ENCODE measurements at places on chromosomes 3 and 15.

DNA sequence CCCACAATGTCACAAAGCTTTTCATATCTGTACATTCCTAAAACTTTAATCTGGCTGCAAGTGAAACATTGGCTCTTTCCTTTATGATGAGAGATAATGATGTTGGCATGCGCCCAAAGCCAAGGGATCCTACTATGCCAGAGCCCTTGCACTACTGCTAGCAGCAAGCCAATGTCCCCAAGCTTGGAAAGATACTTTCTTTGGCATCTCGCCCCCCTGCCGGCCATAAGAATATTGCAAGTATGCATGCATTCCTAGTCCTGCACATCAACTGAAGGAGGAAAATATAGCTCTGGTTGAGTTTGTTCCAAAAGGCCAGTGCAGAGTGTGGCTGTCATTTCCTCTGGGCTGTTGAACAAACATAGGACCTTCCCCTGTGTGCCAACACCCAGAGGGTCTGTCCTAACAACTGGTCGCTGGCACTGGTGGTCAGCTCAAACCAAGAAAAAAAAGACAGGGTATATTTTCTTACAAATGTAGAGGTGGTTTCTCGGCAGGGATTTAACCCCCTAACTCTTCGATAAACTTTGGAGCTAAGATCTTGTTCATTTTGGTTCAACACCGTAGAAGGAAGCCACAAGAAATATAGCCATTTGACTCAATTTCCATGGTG is 120.9 kb upstream of the ZBED2 start:
- DNase-seq, result no peak
- no peak overlapping the region for H3K4me3 ChIP-seq
- H3K4me1 ChIP-seq, result no peaks in the 10 kb centered on the region
- no peaks in the 10 kb centered on the region for H3K27me3 ChIP-seq
- H3K27ac ChIP-seq, result no peak overlapping the region
- H3K36me3 ChIP-seq, result no peaks in the 10 kb centered on the region

DNA sequence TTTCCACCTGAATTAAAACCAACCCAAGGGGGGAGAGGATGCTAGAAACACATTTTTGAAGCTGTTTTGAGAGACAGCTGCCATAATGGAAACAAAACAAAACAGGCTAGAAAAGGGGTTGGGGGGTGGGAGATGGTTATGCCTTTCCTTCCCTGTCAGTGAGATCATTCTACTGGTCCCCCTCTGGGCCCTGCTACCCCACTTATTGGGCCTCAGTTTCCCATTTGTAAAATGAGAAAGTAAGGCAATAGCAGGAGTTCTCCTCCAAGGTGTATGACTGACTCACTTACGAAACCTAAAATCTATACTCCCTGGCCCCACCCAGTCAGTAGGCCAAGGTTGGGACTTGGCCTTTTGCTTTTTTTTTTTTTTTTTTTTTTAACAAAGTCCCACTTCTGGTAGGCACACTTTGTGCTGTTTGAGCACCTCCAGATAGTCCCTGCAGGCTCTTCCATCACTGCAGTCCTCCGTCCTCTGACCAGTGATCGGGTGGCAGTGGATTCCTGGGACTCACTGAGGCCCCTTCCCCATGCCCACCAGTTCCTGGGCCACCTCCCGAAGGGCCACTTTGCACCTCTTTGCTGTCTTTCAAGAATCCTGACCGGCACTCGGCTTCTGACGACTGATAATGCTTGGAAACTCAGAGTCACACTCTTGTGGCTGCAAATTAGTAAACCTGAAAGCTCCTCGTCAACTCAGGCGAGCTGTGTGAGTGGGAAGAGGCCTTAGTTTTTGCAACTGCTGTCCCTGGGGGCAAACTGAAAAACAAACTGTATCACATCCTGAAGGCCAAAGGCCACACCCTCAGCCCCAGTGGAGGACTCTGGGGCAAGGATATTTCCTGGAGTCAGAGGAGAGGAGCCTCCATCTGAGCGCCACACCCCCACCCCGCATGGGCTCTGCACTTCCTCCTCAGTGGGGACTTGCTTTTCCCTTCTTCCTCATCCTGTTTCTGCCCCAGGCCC is 6.7 kb upstream of the PSTPIP1 start:
- no peak overlapping the region for H3K4me3 ChIP-seq
- peaks cover 7% of the 10 kb centered on the region for H3K4me1 ChIP-seq
- peak overlapping the region; percentile 9 for H3K27ac ChIP-seq

DNA sequence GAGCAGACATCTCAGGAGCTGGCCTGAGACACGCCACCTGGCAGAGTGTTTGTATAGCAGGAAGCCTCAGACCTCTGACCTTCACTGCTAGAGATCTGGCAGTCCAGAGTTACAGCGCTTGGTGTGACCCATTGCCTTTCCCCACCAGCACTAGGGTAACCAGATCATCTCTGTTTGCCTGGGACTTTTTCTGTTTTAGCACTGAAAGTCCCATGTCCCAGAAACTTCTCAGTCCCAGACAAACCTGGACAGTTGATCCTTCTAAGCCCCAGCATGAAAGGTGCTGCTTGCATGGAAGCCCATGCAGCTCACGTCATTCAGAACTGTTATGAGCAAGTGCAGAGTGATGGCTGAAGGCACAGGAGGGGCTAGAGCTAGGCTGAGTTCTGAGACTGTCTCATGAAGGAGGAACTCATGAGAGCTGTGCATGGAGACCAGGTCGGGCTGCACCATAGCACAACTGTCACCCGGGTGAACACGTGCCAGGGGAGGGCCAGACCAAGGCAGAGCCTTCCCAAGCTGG is 18.2 kb upstream of the AHSG start:
- peaks cover under 1% of the 10 kb centered on the region for H3K4me1 ChIP-seq
- H3K36me3 ChIP-seq, result no peaks in the 10 kb centered on the region
- DNase-seq, result no peak
- no peak overlapping the region for H3K4me3 ChIP-seq
- no peak overlapping the region for H3K27ac ChIP-seq

- no peaks in the 10 kb centered on the region for H3K36me3 ChIP-seq
- no peaks in the 10 kb centered on the region for H3K4me1 ChIP-seq
- no peak overlapping the region for H3K27ac ChIP-seq
Observed at GRCh38 chr15:98403569-98403968, 244.8 kb upstream of the IGF1R start.

- no peak overlapping the region for H3K4me3 ChIP-seq
- no peaks in the 10 kb centered on the region for H3K4me1 ChIP-seq
- DNase-seq, result no peak
- no peaks in the 10 kb centered on the region for H3K36me3 ChIP-seq
- no peaks in the 10 kb centered on the region for H3K27me3 ChIP-seq
- H3K27ac ChIP-seq, result no peak overlapping the region
Observed at GRCh38 chr15:32838338-32838737, 120.5 kb downstream of the GREM1 start.

GRCh38 chr15:62782071-62782841 is 260.3 kb upstream of the TPM1 start:
- H3K27me3 ChIP-seq, result no peaks in the 10 kb centered on the region
- peak; percentile 86 for DNase-seq

- no peak overlapping the region for H3K27ac ChIP-seq
- no peaks in the 10 kb centered on the region for H3K4me1 ChIP-seq
- H3K4me3 ChIP-seq, result no peak overlapping the region
- DNase-seq, result no peak
- H3K36me3 ChIP-seq, result no peaks in the 10 kb centered on the region
- H3K27me3 ChIP-seq, result no peaks in the 10 kb centered on the region
Observed at GRCh38 chr3:99825004-99825640, 7.5 kb downstream of the CMSS1 start.

DNA sequence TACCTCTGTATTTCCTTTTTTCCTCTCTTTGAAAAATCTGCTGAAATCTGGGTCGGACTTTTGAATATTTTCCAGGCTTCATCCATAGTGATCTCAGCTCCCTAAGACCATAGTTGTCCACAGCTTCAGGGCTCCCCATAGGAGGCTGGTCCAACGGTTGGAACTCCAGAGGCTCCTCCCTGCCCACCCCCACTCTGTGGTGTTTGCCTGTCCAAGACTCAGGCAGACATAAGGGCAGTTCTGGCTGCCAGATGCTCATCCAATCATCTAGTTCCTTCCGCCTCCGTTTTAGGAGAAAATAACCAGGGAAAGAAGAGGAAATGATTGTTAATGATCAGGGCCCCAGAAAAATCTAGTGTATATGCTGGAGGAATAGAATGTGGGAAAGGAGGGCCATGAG is 27.9 kb upstream of the PRTG start:
- no peak for DNase-seq
- H3K4me3 ChIP-seq, result no peak overlapping the region
- H3K27ac ChIP-seq, result no peak overlapping the region
- no peaks in the 10 kb centered on the region for H3K27me3 ChIP-seq
- no peaks in the 10 kb centered on the region for H3K4me1 ChIP-seq
- H3K36me3 ChIP-seq, result no peaks in the 10 kb centered on the region

DNA sequence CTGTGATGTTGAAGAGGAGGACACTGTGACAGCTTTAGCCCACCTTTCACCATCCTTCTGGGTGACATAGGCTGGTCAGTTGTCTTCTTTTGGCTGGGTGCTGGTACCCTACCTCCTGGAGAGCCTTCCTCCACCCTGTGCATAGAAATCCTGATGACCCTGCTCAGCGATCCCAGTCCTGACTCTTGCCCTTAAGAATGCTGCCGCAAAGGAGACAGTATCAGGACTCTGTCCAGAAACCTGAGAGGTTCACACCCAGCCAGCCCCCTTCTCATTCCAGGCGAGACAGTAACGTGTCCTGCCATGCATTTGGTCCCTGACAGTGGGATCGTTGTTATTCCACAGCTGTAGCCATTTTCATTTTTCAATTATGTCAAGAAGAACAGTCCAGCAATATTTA is 312.8 kb upstream of the CHRM5 start:
- peak; percentile 16 for DNase-seq
- no peaks in the 10 kb centered on the region for H3K4me1 ChIP-seq
- no peaks in the 10 kb centered on the region for H3K27me3 ChIP-seq
- H3K4me3 ChIP-seq, result no peak overlapping the region
- no peak overlapping the region for H3K27ac ChIP-seq
- no peaks in the 10 kb centered on the region for H3K36me3 ChIP-seq

DNA sequence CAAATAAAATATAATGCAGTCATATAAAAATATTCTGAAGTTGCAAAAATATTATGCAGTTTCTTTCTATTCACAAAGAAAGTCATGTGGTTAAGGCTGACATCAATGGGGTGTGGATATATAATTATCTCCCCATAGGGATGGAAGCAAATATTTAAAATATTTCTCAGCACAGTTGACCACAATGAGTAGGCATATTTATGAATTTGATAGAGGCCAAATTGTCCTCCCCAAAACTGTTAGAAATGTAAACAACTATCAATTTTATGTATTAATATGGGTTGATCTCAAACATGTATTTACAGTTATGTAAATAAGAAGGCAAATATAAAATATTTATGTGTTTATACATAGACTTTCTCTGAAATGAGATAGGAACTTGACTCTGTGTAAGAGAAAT is 246.0 kb upstream of the CBLB start:
- DNase-seq, result no peak
- no peak overlapping the region for H3K4me3 ChIP-seq
- no peaks in the 10 kb centered on the region for H3K4me1 ChIP-seq
- H3K27ac ChIP-seq, result no peak overlapping the region
- H3K36me3 ChIP-seq, result no peaks in the 10 kb centered on the region

DNA sequence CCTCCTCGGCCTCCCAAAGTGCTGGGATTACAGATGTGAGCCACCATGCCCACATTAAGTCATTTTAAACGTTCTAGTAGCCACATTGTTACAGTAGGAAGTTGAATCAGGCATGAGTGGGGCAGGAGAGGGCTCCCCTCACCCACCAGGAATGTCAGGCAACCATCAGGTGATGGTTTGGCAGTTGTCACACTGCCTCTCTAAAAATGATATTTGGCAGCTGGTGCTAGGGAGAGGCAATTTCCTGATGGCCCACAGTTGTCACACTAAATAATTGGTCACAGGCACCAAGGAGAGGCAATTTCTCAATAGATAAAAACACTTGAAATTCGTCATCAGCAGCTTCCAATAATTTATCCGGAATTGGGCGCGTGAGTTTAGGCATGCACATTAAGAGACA is 79.2 kb upstream of the ABHD2 start:
- no peaks in the 10 kb centered on the region for H3K4me1 ChIP-seq
- no peaks in the 10 kb centered on the region for H3K27me3 ChIP-seq
- H3K36me3 ChIP-seq, result no peaks in the 10 kb centered on the region
- no peak overlapping the region for H3K27ac ChIP-seq
- no peak overlapping the region for H3K4me3 ChIP-seq

DNA sequence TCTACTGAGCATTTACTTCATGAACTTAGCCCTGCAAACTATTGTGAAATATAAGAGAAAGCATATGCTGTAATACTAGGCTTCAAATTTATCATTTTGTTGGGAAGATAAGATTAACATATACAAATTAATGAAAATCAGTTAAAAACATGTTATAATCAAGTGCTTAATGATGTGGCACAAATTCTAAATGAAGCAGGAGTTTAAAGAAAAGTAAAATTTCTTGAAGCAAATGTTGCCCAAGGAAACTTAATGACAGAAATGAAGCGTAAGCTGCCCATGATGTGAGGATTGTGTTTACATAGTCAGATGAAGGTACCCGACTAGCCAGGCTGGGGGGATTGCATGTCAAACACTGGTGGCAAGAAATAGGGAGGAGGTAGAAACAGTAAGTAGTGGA is 103.1 kb upstream of the GAP43 start:
- H3K36me3 ChIP-seq, result no peaks in the 10 kb centered on the region
- no peaks in the 10 kb centered on the region for H3K4me1 ChIP-seq
- no peaks in the 10 kb centered on the region for H3K27me3 ChIP-seq
- no peak overlapping the region for H3K4me3 ChIP-seq

DNA sequence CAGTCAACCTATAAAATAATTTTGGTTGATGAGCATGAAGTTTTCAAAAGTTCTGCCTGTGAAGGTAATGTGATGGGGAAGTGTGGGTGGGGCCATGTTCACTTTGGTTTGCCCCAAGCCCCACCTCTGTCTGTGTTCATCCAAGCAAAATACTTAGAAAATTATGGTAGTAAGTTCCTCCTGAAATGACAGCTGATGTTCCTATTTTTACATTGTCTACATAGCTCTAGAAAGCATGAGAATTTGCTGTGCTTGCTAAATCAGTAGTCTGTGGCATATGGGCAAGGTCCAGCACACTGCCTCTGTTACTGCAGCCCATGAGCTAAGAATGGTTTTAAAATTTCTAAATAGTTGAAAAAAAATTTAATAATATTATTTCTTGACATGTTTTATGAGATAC is 21.9 kb upstream of the CP start:
- H3K36me3 ChIP-seq, result no peaks in the 10 kb centered on the region
- H3K27me3 ChIP-seq, result no peaks in the 10 kb centered on the region
- H3K4me3 ChIP-seq, result no peak overlapping the region
- no peak overlapping the region for H3K27ac ChIP-seq
- H3K4me1 ChIP-seq, result peaks cover 15% of the 10 kb centered on the region

All from kidney (tissue), 22 donors.